ENCODE measurements at places on chromosomes 1 and 21. TPM values are rescaled to one million over a fixed set of nuclear protein-coding genes. Genes with fewer than 3 reads are reported as not detected.

The CSMD2 gene
- total RNA-seq, result not detected

DNA sequence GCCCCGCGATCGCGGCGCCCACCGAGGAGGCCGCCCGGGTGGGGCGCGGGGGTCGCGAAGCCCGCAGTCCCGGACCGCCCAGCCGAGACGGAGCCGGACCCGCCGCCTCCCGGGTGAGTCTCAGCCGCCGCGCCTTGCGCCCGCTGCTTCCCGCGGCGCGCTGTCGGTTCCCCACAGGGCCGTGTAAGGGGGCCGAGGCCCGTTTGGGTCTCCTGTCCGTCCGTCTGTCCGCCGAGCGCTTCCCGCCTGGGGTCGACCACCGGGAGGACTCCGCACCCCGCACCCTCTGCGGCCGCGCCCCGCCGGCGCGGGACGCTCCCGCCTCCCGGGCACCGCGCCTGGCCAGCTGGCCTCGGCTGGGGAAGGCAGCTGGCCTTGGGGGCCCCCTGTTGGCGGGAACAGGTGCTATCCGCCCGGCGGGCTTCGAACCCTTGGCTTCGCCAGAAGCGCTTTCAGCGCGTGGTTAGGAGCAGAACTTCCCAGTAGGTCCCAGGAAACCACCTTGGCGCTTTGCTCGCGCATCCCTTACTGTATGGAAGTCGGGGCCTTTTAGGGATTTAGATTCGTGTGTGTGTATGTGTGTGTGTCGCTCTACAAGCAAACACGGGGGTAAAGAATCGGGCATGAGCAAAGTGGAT is 414 bp downstream of the TMEM51 start:
- no peaks in the 10 kb centered on the region for H3K36me3 ChIP-seq
- no peaks in the 10 kb centered on the region for H3K27me3 ChIP-seq
- H3K4me1 ChIP-seq, result peaks cover 50% of the 10 kb centered on the region

DNA sequence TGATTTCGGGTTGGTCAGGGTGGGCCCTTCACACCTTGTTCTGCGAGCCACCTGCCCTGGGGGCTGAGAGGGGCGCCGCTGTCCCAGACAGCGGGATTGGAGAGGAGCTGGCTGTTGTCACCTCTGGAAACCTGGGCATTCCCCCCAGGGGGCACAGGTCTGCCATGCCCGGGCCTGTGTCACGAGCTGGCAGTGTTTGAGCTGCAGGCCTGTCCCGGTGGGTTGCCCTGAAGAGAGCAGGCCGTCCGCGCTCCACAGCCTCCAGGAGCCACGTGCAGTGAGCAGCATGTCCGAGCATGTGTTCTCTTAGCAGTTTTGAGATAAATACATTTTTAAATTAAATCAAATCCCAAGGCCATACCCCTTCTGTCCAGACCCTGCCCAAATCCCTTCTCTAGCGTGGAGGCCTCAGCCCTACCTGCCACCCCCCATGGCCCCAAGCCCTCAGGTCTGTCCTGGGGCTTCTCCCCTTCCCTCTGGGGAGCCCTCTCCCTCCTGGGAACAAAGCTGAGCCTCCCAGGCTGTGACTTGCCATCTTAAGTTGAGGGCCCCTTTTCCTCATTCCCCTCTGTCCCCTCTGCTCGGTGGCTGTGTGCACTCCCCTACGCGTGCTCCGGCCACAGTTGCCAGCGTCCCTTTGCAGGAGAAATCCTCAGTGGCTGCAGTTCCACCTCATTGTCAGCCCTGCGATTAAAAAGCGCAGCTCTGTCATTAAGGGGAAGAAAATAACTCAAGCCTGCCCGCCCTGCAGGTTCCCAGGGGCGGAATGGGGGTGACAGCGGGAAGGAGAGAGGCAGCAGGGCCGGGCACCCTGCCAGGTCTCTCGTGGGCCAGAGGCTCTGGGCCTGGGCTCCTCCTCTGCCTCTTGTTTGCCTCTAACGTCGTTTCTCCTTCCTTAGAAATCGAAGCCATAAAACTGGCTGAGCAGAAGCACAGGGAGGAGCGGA is 26.6 kb downstream of the SLX9 start:
- no peak for DNase-seq
- H3K27ac ChIP-seq, result no peak overlapping the region
- no peaks in the 10 kb centered on the region for H3K4me1 ChIP-seq

GRCh38 chr1:151243683-151244216 is 10.8 kb upstream of the PSMD4 start:
- no peaks in the 10 kb centered on the region for H3K4me1 ChIP-seq
- no peak for DNase-seq
- no peak overlapping the region for H3K4me3 ChIP-seq
- peaks cover 9% of the 10 kb centered on the region for H3K36me3 ChIP-seq
- H3K27me3 ChIP-seq, result no peaks in the 10 kb centered on the region
- peak overlapping the region; percentile 42 for H3K27ac ChIP-seq

DNA sequence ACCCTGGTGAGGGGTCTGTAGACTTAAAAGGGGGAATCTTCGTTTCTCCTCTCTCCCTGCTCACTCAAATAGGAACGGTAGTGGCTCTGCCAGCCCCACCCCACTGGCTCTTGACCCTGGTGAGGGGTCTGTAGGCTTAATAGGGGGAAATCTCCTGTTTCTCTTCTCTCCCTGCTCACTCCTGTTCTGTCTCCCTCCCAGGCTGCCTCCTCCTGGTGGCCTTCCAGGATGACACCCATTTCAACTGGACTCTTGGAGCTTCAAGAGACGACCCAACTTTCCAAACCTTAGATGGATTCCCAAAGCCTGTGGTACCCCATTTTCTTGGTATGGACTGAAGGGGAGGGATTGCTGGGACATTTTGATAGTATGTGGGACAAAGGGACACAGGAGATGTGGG is 1.4 kb upstream of the EPHB2 start:
- peaks cover 6% of the 10 kb centered on the region for H3K4me1 ChIP-seq
- H3K27me3 ChIP-seq, result no peaks in the 10 kb centered on the region
- no peak overlapping the region for H3K4me3 ChIP-seq
- H3K36me3 ChIP-seq, result no peaks in the 10 kb centered on the region

Measured in Caco-2 (cell line).